ENCODE measurements at places on chromosomes 11 and 22.

DNA sequence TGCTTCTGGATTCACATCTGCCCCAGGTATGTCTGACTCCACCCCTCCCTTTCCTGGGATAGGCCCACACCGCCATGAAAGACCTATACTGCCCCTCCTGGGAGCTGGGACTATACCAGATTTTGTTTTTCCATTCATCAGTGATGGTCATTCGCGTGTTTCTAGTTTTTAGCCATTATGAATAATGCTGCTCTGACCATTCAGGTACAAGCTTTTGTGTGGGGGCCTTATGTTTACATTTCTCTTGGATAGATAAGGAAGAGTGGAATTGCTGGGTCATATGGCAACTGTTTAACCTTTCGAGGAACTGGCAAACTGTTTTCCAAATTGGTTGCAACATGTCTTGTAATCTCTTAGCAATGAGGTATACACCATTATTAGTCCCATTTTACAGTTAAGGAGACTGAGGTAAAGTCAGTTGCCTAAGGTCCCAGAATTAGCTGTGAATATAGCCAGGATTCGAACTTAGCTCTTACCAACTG is 1.2 kb upstream of the TBC1D10A start:
- DNase-seq = no peak

- no peak for DNase-seq
These were observed 9.6 kb downstream of the CYB561A3 start for GRCh38 chr11:61352038-61352437.

GRCh38 chr11:83583757-83584366 is 297.7 kb upstream of the CCDC90B start:
- no peak for DNase-seq

- DNase-seq = no peak
These were observed 1.1 kb downstream of the NEAT1 start for GRCh38 chr11:65423516-65424204.

DNA sequence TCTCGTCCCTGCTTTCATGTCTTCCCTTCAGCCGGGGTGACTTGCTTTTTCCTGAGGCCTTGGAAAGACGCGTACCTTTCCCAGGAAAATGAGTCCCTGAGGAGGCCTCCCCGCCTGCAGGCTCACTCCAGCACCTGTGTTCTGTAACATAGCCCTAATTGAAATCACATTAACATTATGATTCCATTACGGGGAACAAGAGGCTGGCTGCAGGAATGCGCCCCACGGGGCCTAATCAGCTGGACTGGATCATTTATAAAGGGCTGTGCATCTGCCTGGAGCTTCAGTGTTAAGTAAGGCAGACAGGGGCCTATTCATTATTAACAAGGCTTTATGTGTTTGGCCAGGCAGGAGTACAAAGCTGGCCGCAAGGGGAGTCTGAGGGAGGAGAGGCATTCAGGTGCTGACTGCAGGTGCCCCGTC is 41.9 kb upstream of the TSPAN18 start:
- DNase-seq = no peak
